MCF 10A (cell line): ENCODE measurements at places on chromosomes 5 and 9. TPM values are rescaled to one million over a fixed set of nuclear protein-coding genes. Genes with fewer than 3 reads are reported as not detected.

TSLP gene
- total RNA-seq = 5.1 and 6.4 TPM in 2 replicates

CDH18 gene
- total RNA-seq = not detected in 2 replicates

IL9 gene
- total RNA-seq = not detected in 2 replicates

AK1 gene
- total RNA-seq = 75.9 and 94.3 TPM in 2 replicates

GNAQ gene
- total RNA-seq = 38.1 and 38.2 TPM in 2 replicates

GLRA1 gene
- not detected in 2 replicates for total RNA-seq

SLC34A3 gene
- not detected in 2 replicates for total RNA-seq

MCTP1 gene
- total RNA-seq = 29.3 and 40.3 TPM in 2 replicates

CDH6 gene
- not detected in 2 replicates for total RNA-seq

GRCh38 chr5:58094031-58094430 lies 365.9 kb downstream of the PLK2 start:
- no peak overlapping the region for H3K27ac ChIP-seq
- no peak overlapping the region for H3K4me3 ChIP-seq
- H3K4me1 ChIP-seq = peaks cover 6% of the 10 kb centered on the region
- H3K27me3 ChIP-seq = no peaks in the 10 kb centered on the region

DNA sequence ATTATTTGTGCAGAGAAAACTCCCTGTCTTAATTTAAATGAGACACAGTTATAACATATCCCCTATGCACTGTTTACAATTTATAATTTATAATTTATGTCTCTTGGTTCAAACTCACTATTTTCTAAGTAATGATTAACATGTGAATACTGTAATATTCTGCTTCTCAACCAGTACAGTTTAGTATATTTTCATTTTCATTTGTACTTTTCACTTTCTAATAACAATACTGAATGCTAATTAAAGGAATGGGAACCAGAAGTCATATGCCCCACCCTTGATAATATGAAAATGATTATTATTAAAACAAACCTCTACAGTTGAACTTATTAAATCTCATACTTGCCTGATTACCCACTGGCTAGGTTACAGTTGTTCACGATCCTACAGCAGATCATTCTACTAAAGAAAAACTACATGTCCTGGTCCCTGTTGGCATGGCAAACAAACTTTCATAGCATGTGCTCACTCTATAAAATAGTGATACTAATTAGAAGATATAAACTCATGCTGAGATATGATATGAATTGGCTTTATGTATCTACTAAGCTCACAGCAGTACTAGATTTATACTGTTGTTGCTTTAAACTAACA lies 66.4 kb downstream of the POU5F2 start:
- H3K36me3 ChIP-seq = no peaks in the 10 kb centered on the region
- no peak for DNase-seq
- peaks cover 4% of the 10 kb centered on the region for H3K4me1 ChIP-seq
- no peak overlapping the region for H3K4me3 ChIP-seq
- no peak overlapping the region for H3K27ac ChIP-seq
- H3K27me3 ChIP-seq = no peaks in the 10 kb centered on the region

- H3K4me1 ChIP-seq = no peaks in the 10 kb centered on the region
- H3K4me3 ChIP-seq = no peak overlapping the region
- DNase-seq = no peak
- peaks cover 25% of the 10 kb centered on the region for H3K27me3 ChIP-seq
- no peaks in the 10 kb centered on the region for H3K36me3 ChIP-seq
Measured at GRCh38 chr5:136198453-136198852, 5.5 kb upstream of the SMIM32 start.

DNA sequence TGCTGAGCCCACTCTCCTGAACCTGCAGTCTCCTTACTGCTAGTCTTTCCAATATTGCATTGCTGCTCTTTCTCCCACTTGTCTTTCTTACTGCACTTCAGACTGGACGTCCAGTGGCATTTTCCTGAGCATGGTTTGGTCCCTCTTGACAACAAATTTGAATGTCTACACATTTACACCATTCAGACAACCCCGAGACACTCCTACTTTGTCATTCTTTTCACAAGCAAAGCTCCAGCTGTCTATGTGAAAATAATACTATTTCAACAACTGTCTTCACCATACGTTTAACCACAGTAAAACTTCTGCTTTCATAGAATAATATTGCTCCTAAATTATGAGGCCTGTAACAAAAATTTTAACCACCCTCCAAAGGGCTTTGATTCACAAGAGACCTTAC lies 10.4 kb upstream of the APTX start:
- no peak overlapping the region for H3K4me3 ChIP-seq
- H3K27ac ChIP-seq = no peak overlapping the region
- peaks cover 9% of the 10 kb centered on the region for H3K4me1 ChIP-seq

- no peak overlapping the region for H3K4me3 ChIP-seq
- H3K36me3 ChIP-seq = peaks cover 5% of the 10 kb centered on the region
- no peak for DNase-seq
- H3K27ac ChIP-seq = no peak overlapping the region
Measured at GRCh38 chr5:168831383-168831782, 252.2 kb upstream of the PANK3 start.

DNA sequence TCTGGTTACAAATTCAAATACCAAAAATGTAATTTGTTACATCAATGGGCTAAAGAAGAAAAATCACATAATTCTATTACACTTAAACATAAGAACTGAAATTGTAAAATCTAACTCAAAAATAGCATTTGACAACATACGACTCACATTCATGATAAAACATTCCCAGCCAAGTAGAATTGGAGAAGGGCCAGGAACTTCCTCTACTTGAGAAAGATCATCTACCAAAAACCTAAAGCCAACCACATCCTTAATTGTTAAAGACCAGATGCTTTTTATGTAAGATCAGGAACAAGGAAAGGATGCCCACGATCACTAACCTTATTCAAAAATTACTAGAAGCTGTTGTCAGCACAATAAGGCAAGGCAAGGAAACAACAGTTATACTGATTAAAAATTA lies 1819.8 kb upstream of the C9orf72 start:
- H3K36me3 ChIP-seq = no peaks in the 10 kb centered on the region
- DNase-seq = peak; percentile 43
- H3K27ac ChIP-seq = no peak overlapping the region
- no peaks in the 10 kb centered on the region for H3K27me3 ChIP-seq
- no peak overlapping the region for H3K4me3 ChIP-seq
- H3K4me1 ChIP-seq = no peaks in the 10 kb centered on the region

- H3K4me1 ChIP-seq = peaks cover 46% of the 10 kb centered on the region
- no peaks in the 10 kb centered on the region for H3K36me3 ChIP-seq
- H3K4me3 ChIP-seq = no peak overlapping the region
- DNase-seq = no peak
Measured at GRCh38 chr5:36447776-36448175, 146.1 kb upstream of the RANBP3L start.

- H3K27me3 ChIP-seq = no peaks in the 10 kb centered on the region
- no peak overlapping the region for H3K27ac ChIP-seq
- H3K36me3 ChIP-seq = no peaks in the 10 kb centered on the region
- no peak overlapping the region for H3K4me3 ChIP-seq
- H3K4me1 ChIP-seq = no peaks in the 10 kb centered on the region
- DNase-seq = no peak
Measured at GRCh38 chr9:82117026-82117811, 128.6 kb downstream of the SPATA31D1 start.

DNA sequence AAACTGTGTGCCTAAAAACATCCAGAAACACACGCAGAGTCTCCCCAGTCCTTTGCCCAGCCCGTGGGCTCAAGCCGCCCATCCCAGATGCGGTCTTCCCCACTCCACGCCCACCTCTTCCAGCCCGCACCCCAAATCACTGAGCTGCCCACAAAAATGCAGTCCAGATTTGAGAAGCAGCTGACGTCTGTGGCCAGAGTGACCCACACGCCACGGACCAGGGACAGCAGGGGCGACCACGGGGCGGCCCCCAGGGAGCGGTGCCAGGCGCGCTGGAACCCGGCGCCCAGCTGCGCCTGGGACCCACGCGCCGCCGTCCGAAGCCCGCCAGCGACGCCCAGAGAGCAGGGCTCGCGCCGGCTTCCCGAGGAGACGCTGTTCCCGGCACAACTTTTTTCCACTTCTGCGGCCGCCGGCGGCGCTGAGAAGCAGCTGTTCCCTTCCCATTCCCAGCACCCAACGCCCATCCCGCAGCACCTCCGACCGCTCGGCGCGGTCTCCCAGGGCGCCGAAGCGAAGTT lies 674 bp downstream of the LHFPL2 start:
- peak overlapping the region; percentile 94 for H3K27ac ChIP-seq
- peak overlapping the region; percentile 90 for H3K4me3 ChIP-seq
- peaks cover 36% of the 10 kb centered on the region for H3K4me1 ChIP-seq
- peaks cover 24% of the 10 kb centered on the region for H3K36me3 ChIP-seq
- DNase-seq = peak; percentile 53

DNA sequence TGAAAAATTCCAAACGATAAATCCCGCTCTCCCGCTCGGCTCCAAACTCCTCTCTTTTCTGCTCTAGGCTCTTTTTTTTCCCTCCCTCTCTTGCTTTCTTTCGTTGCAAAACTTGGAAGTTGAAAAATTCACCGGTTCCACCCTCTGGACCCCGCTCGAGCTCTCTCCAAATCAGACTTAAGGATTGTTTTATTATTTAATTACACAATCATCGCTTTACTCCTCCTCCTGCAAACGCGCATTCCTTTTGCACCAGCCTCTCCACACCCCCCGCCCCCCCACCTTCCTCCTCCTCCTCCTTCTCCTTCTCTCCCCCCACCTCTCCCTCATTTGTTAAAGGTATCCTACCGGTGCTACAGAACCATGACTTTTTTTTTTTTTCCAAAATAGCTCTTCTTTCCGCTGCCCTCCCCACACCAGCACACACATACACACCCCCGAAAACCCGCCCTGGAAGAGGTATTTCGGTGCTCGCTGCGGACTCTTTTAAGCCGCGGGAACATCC lies 535 bp upstream of the NFIB start:
- peaks cover 7% of the 10 kb centered on the region for H3K36me3 ChIP-seq
- peak overlapping the region; percentile 80 for H3K4me3 ChIP-seq
- peak overlapping the region; percentile 88 for H3K27ac ChIP-seq
- DNase-seq = peak; percentile 96

GRCh38 chr9:37061768-37062167 lies 27.7 kb upstream of the PAX5 start:
- H3K27me3 ChIP-seq = peaks cover 49% of the 10 kb centered on the region
- H3K4me1 ChIP-seq = peaks cover 6% of the 10 kb centered on the region
- H3K36me3 ChIP-seq = no peaks in the 10 kb centered on the region
- H3K27ac ChIP-seq = no peak overlapping the region
- H3K4me3 ChIP-seq = no peak overlapping the region
- DNase-seq = peak; percentile 57

DNA sequence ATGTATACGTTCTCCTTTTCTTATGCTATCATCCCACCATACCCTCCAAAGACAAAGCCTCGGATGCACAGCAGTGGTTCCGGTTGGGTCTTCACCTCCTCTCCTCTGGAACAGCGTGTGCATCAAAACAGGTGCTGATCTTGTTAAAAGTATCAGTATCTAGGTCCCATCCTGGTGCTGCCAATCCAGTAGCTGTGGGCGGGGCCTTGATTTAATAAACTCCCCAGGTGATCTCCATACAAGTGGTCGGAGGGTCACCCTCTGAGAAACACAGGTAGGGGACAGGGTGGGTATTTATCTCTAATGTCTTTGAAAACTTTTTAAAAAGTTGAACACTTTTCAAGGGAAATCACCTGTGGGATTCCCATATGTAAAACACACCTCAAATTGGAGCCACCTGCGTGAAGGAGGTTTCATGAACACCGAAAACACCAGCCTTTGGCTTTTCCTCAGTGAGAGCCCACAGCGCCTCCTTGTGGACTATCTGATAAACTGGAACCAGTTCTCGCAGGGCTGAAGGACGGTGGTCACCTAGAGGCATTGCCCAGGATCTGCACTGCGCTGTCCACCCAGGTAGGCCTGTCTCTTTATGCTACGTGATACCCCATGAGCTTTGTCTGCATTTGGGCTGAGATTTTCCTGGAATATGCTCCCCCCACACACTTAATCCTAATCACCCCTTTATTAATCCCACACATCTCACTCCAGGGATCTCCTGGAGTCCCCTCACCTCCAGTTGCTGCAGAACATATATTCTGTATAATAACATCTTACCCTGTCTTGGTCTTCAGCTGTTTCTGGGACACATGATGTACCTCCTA lies 80.5 kb upstream of the EPB41L4B start:
- H3K4me3 ChIP-seq = no peak overlapping the region
- H3K4me1 ChIP-seq = no peaks in the 10 kb centered on the region
- peak overlapping the region; percentile 85 for H3K27ac ChIP-seq
- H3K27me3 ChIP-seq = no peaks in the 10 kb centered on the region
- peaks cover 39% of the 10 kb centered on the region for H3K36me3 ChIP-seq
- DNase-seq = peak; percentile 77

- no peaks in the 10 kb centered on the region for H3K36me3 ChIP-seq
- DNase-seq = no peak
- peaks cover 35% of the 10 kb centered on the region for H3K27me3 ChIP-seq
- no peak overlapping the region for H3K27ac ChIP-seq
- H3K4me1 ChIP-seq = no peaks in the 10 kb centered on the region
Measured at GRCh38 chr9:114756920-114757319, 48.9 kb downstream of the TNFSF15 start.

- H3K27ac ChIP-seq = no peak overlapping the region
- no peak for DNase-seq
- H3K27me3 ChIP-seq = no peaks in the 10 kb centered on the region
Measured at GRCh38 chr5:94998670-94999069, 286.2 kb downstream of the MCTP1 start.

GRCh38 chr5:57692582-57693487 lies 210.2 kb upstream of the ACTBL2 start:
- DNase-seq = peak; percentile 98
- peak overlapping the region; percentile 58 for H3K27ac ChIP-seq
- peak overlapping the region; percentile 68 for H3K4me3 ChIP-seq

DNA sequence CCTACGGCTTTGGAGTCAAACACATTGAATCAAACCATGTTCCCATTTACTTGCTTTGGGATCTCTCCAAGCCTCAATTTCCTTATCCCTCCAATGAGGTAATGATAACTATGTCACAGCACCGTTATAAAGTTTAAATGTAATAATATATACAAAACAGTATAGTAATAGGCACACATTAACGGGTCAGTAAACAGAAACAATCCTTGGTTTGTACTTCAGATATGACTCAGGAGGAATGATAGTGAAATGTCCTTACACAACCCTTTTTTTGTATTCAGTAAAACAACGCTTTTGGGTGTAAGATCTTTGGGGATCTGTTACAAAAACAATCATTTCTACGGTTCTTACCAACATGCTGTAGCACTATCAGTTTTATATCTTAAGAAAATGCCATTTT lies 178.5 kb upstream of the GNA14 start:
- peaks cover 4% of the 10 kb centered on the region for H3K4me1 ChIP-seq
- H3K27ac ChIP-seq = no peak overlapping the region
